Anterior cingulate cortex (tissue), 58 donors: ENCODE measurements at places on chromosomes 2 and 18.

GRCh38 chr18:754656-755055 is 42.2 kb upstream of the ENOSF1 start:
- no peak for DNase-seq

GRCh38 chr2:182717816-182718215 is 1.8 kb downstream of the DNAJC10 start:
- DNase-seq: no peak

GRCh38 chr2:231028889-231029288 is 8.4 kb upstream of the C2orf72 start:
- DNase-seq: no peak

DNA sequence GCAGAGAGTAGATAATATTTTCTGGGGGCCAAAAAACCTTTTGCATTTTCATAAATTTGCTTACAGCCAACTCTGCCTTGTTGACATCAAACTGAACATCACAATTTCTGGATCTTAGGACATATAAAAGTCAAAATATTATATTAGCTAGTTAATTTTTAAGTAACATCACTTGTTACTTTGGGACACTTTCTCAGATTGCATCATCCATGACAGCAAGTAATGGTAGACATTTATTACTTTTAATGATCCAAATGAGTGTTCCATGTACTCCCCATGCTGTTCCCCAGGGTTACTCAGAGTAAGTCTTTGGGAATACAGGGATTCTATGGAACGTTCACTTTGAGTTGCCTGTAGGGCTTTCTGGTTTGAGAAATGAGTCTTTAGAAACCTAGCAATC is 39.1 kb upstream of the CWC22 start:
- no peak for DNase-seq

- no peak for DNase-seq
These were observed 176.8 kb upstream of the TRIB2 start for GRCh38 chr2:12539776-12540562.

GRCh38 chr2:158973116-158973956 is 4.9 kb downstream of the TANC1 start:
- DNase-seq: no peak

DNA sequence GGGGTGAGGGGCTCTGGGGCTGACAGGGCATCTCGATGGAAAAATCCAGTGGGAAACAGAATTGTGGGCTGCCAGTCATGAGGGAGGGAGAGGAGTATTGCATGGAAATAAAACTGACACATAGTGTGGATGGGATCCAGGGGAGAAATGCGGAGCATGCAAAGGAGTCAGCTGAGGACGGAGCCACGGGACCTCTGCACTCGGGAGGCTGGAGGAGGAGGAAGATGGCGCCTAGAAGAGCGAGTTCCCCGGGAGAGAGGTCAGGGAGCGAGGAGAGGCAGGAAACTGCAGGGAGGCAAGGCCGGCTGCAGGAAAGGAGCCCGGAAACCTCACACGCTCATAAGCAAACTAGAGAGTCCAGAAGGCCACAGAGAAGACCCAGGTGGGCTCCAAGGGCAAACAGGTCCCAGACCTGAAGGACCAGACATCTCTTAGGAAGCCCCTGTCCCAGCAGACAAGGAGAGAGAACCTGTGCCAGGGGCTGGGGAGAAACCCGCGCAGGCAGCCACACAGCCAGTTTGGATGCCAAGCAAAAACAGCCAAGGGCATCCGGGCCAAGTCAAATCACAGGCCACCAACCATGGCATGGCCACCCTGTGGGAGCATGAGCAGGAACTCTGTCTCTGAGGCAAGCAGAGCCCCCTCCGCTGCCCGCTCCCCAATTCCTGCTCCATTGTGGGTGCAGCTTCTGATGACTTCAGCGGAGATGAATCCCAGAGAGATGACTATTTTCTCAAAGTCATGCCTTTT is 218.8 kb upstream of the ID2 start:
- DNase-seq: no peak

GRCh38 chr2:26534865-26535662 is 57.1 kb upstream of the OTOF start:
- no peak for DNase-seq

DNA sequence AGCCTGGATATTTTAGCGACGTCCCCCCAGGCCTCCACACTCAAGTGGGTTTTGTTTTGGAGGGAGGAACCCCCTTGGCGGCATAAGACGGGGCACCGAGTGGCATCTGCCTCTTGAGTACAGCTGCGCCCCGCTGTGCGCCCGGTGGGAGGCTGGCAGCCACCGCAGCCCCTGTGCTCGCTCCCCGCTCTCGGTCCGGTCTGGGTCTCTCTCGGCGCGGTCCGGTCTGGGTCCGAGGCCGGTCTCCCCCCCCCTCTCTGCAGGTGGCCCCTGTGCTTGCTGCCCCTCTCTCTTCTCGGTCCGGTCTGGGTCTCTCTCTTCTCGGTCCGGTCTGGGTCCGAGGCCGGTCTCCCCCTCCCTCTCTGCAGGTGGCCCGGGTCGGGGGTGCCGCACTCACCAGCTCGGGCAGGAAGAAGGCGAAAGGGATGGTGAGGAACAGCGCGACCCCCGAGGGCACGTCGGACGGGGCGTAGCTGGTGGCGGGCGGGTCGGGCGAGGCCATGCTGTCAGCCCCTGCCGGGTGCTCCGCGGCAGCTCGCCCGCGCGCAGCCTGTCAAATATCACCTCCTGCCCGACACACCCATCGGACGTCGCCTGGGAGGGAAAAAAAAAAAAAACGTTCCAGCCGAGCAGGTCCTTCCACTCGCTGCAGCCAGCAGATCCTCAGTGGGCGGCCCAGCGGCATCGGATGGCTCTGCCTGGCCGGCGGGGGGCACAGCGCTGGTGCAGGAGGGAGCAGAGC is at the start of gene MALL:
Gene MALL (minus strand): TSS at position 532 of the 742 bp plus-strand sequence. CDS start 30 bp downstream, at position 502.
- no peak for DNase-seq

DNA sequence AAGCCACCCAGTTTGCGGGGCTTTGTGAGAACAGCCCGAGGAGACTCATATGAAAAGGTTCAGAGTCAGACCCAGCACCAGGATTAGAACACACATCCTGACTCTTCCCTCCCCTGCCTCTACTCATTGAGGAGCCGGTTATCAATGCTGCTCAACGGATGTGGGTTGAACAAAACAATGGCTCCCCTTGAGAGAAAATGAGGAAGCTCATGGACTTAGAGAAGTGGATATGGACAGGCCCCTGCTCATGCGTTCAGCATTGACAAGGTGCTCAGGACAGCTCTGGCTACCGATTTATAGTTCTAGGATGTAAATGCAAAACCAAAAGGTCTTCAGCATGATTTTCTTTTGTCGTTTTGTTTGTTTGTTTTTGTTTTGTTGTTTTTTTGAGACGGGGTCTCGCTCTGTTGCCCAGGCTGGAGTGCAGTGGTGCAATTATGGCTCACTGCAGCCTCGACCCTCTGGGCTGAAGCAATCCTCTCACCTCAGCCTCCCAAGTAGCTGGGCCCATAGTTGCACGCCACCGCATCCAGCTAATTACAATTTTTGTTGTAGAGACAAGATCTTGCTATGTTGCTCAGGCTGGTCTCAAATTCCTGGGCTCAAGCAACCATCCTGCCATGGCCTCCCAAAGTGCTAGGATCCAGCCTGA is 32.0 kb upstream of the AGAP1 start:
- no peak for DNase-seq

- no peak for DNase-seq
These were observed 222.4 kb upstream of the RBBP8 start for GRCh38 chr18:22710673-22711191.

DNA sequence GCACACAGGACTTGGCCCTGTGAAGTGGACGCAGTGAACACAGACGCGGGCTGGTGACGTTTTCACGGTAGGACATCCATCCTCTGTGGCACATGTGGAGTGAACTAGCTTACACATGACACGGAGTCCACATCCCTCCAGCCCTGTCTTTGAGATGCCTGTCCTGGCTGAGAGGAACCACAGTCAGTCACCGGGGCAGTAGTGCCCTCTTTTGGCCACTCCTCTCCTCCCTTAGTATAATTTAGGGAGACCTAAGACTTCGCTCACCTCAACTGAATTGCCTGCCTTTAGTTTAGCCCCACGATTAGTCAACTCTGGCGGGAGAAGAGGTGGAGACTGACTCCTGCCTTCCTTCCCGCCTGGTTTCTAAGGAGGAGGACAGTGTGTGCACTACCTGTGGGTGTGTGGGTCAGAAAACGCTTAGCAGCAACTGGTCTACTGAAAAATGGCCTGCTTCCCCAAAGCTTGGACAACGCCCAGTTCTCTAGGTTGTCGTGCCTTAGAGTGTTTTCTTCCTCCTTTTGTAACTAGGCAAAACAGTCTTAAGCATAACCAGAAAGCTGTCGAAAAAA is 70.6 kb downstream of the MBP start:
- DNase-seq: no peak

GRCh38 chr2:105139556-105140239 is 101.8 kb downstream of the MRPS9 start:
- no peak for DNase-seq

GRCh38 chr2:160457588-160457987 is 36.0 kb downstream of the RBMS1 start:
- no peak for DNase-seq

DNA sequence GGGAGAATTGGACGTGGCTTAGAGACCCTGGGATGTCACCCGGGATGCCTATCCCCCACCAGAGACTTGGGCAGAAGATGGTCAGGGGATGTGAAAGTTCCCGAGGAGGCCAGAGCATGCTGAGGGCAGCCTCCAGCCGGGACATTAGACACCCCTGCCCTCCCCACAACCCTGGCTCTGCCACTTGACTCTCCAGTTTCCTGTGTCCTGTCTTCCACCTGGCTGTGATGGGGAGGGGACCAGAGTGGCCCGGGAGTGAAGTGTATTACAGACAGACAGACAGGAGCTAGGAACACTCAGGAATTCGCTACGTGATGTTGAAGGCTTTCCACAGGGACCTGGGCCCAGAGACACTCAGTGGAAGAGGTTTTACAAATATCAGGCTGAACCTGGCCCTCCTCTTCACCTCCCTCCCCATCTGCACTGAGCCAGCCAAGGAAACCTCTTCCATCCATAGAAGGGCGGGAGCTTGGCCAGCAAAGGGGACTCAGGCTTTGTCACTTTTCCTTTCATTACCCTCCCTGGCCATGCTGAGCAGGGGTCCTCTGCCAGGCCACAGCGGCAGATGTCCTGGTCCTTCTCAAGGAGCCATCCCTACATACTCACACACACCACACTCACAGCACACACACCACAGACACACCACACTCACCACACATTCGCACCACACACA is 60.7 kb downstream of the SDC1 start:
- no peak for DNase-seq

- DNase-seq: no peak
These were observed 1.5 kb downstream of the ZC3H8 start for GRCh38 chr2:112253261-112253815.

- DNase-seq: no peak
These were observed 589.8 kb upstream of the CDH2 start for GRCh38 chr18:28766721-28767120.

DNA sequence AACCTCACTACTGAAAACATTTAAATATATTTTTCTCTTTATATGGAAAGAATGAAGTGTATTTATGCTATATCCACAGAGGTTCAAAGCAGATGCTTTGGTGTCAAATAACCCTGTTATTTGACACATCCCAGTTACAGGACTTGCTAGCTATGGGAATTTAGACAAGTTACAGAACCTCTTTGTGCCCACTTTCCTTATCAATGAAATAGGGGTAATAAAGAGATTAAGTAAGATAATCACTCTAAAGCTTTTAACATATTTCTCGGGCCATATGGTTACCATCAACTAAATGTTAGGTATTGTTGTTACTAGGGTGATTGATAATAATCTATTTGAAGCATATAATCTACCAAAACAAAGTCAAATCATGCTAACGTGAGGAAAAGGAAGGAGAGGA is 1660.6 kb upstream of the NXPH2 start:
- DNase-seq: no peak

DNA sequence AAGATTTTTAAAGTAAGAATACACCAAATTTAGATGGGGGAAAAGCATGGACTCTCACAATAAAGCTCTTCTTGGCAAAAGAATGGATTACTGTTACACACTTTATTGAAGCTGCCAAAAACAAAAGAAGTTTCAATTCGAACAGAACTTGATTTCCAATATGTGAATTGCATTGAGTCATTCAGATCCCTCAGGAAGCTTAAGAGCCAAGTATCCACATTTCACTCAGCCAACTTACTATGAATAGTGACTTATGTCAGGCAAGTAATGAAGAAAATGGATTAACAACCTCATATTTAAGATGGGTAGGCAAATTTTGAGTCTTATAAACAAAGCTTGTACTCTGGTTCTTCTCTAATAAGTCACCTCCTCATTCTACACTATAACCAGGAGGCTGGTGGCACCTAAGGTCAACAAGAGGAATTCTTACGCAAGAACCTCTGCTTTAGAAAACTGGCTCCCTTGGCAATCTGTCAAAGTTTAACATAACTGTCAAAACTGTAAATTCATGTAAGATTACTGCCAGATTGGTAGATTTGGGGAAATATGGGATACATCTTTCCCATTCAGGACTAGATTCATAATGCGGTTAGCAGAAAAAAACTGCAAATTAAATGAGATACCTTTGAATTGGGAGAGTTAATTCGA is 6.0 kb downstream of the HADHA start:
- no peak for DNase-seq

GRCh38 chr2:121635371-121635770 is 13.9 kb downstream of the CLASP1 start:
- no peak for DNase-seq

DNA sequence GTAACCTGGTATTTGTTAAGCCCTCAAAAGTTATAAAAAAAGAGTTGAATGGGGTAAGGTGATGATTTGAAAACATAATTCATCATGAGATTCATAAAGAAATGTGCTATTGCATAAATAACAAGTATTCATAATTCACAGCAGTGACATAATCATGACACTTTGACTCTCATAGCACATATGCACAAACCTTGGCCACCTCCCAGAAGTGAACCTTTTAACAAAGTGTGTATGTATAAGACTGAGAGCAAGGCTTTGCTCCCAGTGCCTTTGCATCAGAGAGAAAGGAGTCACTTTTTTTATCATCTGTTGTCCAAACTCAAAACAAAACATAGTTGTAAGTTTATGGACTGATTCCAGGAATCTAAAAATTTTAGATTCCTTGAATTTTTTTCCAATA is 15.0 kb upstream of the HTR2B start:
- no peak for DNase-seq

DNA sequence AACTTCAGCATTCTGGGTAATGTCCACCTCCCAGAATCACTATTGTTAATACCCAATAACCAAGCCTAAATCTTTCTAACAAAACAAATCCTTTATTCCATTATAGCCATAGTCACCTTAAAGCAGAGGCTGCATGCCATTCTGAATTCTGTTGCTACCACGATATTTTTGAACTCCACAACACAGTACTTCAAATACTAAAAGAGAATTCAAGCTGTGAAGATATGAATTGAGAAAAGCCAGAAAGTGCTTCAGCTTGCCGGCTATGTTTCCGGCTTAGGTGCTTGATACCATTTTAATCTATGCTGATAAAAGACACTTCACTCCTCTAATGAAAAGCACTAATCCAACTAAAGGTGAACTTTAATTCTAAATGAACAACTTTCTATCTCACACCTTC is 41.3 kb downstream of the GAREM1 start:
- no peak for DNase-seq

DNA sequence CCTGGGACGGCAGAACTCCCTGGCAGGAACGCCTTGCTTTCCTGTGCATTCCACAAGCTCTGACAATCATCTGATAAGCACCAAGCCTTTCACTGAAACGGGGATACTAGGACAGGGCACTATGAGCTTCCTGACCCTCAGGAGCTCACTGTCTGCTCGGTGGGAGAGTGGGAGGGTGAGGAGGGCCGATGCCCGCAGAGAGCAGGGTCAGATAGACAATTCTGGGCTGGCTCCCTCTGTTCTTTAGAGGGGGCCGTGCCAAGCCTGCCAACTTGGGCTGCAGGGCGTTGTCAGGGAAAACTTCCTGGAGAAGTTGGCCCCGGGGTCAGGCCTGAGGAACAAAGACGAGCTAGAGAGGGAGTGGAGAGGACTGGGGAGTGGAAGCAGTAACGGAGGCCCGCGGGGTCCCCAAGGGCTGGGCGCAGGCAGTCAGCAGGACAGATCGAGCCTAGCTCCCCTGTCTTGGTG is 82.0 kb downstream of the CTAGE1 start:
- no peak for DNase-seq
